ENCODE measurements at places on chromosomes 13 and 19. TPM values are rescaled to one million over a fixed set of nuclear protein-coding genes. Genes with fewer than 3 reads are reported as not detected.
A peak's percentile ranks its signal among the peaks of the same experiment; 100 is the strongest.

ZNF112 gene
- total RNA-seq = not detected

TMEM38A gene
- 18.1 TPM for total RNA-seq

GRCh38 chr19:16036397-16036925 is 39.8 kb upstream of the TPM4 start:
- no peak for DNase-seq

GRCh38 chr19:1041835-1042685 is 2.2 kb downstream of the ABCA7 start:
- no peak for DNase-seq

- no peak for DNase-seq
These were observed 1391.4 kb downstream of the EFNB2 start for GRCh38 chr13:105144020-105144419.

FGF22 gene
- 0.48 TPM for total RNA-seq

- DNase-seq = no peak
These were observed 52.7 kb upstream of the FAM216B start for GRCh38 chr13:42728507-42729180.

LRFN3 gene
- 6.0 TPM for total RNA-seq

DNA sequence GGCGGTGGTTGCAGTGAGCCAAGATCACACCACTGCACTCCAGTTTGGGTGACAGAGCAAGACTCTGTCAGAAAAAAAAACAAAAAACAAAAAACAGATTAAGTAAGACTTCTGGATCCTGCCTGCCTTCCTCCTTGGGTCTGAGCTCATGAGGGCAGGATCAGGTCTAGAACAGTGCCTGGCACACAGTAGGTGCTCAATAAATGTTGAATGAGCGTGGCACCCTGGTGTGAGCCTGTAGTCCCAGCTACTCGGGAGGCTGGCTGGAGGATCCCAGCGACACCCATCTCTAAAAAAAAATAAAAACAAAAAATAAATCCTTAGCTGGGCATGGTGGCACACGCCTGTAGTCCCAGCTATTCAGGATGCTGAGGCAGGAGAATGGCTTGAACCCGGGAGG is 2.8 kb upstream of the CDC37 start:
- DNase-seq = no peak

GRCh38 chr13:46521486-46521885 is 31.5 kb upstream of the LRCH1 start:
- no peak for DNase-seq

CEACAM8 gene
- total RNA-seq = not detected

PTH2 gene
- not detected for total RNA-seq

MBD3L4 gene
- total RNA-seq = not detected

DNA sequence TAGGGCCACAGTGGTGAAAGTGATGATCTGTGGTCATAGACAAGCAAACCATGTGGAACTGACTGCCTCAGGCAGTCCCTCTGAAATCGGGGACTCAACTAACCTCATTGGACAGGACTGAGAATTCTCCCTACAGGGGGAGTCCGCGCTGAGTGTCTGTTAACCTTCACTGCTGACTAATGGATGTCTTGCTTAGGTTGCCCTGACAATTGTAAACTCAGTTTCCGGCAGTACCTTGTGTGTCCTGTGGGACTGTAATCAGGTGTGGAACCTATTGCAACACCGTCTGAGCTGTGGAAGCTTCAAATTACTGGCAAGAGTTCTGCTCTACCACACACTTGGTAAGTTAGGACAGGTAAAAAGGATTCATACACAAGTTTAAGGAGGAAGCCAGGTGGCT is 21.8 kb downstream of the ZNF77 start:
- no peak for DNase-seq

DNA sequence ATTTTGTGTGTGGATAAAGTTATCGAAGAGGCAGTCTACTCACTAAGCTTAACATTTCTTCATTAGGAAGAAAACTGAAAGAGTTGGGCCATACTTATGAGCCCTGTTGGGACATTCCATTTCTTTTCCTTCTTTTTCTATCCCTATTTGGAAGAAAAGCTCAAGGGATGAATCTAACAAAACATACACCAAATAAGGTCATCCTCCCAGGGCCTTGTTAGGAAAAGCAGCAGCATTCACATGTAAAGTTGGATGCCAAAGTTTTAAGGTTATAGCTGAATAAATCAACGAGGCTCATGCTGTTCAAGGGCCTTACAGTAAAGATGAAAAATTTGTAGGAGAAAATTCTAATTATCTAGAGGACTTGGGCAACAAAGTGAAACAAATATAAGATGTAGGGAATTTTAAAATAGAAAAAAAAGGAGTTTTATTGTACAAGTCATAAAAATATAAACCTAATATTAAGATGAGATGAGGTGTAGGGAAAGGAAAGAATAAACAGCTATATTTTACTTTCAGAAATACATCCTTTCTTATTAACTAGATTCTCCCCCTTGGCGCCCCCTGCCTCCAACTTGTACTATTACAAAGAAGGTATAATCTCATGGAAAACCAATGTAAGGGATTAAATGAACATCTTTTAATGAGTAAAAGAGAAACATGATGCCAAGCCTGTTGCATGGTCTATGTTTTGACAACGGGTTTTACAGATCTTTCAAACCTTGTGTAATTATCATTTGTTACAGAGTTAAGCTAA is 160.4 kb downstream of the PCDH20 start:
- DNase-seq = peak; percentile 1

SPACA4 gene
- total RNA-seq = not detected

DNA sequence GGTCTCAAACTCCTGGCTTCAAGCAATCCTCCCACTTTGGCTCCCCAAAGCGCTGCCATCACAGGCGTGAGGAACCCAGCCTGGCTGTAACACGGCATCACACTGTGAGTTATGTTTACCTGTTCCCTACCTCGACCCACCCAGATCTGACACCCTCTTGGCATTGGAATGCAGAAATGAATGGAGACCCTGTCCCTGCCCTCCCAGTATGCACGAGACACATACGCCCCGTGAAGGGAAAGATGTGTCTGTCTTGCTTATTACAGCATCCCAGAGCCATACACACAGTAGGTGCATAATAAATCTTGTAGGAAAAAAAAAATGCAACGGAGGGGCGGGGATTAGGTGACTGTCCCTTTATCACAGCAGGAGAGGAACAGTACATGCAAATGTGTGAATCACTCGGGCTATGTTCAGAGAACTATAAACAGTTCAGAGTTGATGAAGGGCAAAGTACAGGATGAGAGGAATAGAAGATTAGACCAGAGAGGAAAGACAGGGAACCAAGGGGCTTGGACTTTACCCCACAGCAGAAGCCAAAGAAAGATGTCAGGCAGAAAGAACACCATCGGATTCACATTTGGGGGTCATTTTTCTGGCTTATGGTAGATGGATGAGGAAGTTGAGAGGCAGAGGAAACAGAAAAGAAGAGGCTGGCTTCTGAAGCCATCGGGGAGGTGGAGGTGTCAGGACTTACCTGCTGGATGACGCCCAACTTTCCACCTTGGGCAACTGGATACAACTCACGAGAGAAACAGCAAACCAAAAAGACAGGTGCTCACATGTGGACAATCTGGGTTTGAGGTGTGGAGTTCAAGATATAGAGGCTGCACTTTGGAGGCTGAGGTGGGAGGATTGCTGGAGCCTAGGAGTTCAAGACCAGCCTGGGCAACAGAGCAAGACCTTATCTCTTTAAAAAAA is 94.3 kb downstream of the INSR start:
- peak; percentile 34 for DNase-seq
